ENCODE measurements at places on chromosomes 12 and 14.

DNA sequence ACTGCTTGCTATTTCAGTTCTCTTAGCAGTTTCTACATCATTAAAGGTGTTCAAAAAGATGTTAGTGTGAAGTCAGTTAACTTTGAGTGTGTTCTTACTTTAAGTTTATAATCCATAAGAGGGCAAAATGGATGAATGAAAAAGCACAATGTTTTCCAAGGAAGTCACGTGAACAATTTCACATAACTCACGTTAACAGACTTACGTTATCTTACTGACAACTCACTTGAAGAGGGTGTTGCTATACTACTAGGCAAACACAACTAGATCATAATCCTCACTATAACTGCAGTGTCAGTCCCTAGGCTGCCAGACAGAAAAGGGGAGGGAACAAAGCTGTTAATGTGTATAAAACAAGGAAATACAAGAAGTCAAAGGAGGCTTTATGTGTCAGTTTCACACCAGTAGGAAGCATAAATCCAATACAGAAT, 6.4 kb downstream of the SLC2A13 start:
- no peak for DNase-seq

GRCh38 chr12:7832059-7832696, 40.5 kb downstream of the SLC2A14 start:
- DNase-seq = no peak

- DNase-seq = no peak
These were observed 74.3 kb upstream of the CPM start for GRCh38 chr12:69007101-69007854.

GRCh38 chr14:95095996-95096395, 61.3 kb downstream of the DICER1 start:
- DNase-seq = no peak

DNA sequence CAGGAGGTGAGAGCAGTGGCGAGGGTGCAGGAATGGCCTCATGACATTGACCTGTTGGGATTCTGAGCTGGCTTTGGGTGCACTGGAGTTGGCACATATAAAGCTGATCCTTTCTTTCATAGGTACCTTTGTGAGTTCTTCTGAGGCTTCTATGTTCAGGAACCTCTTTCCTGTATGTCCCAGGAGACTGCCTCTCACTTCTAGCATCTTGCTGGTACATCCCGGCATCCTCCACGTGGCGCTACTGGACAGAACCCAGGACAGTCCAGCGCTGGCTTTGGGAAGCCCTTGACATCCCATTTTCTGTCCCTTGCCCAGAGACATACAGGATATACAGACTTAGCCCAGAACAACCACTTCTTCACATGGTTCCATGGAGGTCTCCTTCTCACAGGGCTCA, 44.4 kb upstream of the BATF start:
- DNase-seq = no peak

GRCh38 chr12:51821440-51822260, 26.9 kb downstream of the FIGNL2 start:
- DNase-seq = no peak

DNA sequence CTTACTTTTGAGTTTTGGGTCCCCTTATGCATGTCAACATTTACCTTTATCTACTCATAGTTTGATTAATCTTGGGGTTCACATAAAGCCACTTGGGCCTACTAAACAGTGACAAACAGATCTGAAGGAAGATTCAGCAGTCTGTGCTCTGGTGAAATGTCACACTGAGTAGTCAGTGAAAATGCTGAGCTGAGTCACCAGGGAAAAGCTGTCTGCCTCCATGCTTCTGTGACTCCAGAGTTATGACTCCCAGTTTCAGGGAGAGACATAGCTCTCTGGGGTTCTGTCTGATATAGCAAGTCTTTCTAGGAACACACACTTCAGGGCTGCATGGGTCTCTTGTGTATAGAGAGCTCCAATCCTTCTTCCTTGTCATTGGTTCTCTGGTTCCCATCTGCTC, 406.3 kb upstream of the FAR2 start:
- no peak for DNase-seq

DNA sequence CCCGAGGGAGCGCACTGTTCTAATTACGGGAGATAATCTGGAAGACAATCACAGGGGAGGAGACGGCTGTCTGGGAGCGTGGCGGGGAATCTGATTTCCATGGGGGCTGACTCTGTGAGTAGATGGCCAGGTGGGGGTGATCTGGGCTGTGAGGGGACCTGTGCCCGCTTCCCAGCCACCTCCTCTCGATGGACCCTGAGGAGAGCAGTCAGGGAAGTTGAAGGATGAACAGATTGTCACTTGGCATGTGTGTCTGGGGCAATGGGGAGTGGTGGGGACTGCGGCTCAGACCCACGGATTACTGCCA, 22.6 kb downstream of the GALNT9 start:
- DNase-seq = no peak

- no peak for DNase-seq
These were observed 71.5 kb upstream of the MDM1 start for GRCh38 chr12:68403711-68404110.

DNA sequence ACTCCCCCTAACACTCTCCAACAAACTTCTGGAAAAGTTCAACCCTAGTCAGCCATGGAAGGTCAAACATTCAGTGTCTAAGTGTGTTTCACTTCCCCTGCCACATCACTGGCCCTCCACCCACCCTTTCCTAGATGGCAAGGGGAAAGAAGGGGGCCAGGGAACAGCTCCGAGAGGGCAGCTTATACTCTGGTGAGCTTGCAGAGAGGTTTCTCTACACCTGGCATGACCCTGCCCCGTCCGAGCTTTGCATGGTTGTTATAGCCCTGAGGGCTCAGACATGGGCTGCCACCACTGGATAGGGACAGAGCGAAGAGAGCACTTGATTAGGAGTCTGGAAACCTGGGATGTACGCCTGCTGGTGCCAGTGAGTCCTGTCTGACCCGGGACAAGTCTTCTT, 4.0 kb downstream of the ACVRL1 start:
- DNase-seq = no peak

DNA sequence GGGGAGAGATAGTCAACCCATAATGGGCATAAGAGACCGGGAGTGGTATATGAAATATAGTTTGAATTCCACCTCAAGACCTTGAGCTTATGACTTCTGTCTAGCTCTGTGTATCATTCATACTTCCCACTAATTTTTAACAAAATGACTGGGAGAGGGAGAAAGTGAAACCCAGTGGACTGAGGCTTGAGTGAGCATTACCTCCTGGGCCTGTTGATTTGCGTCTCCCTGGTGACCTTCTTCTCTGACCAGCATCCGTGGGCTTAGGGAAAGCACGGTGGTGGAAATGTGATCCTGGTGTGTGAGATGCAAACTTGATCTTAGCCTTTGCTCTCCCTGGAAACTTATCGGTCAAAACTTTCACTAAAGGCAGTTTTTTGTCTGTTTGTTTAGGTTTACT, 207.9 kb upstream of the BCL2L14 start:
- DNase-seq = no peak

- no peak for DNase-seq
These were observed 65.9 kb downstream of the FOXN3 start for GRCh38 chr14:89351221-89351515.

DNA sequence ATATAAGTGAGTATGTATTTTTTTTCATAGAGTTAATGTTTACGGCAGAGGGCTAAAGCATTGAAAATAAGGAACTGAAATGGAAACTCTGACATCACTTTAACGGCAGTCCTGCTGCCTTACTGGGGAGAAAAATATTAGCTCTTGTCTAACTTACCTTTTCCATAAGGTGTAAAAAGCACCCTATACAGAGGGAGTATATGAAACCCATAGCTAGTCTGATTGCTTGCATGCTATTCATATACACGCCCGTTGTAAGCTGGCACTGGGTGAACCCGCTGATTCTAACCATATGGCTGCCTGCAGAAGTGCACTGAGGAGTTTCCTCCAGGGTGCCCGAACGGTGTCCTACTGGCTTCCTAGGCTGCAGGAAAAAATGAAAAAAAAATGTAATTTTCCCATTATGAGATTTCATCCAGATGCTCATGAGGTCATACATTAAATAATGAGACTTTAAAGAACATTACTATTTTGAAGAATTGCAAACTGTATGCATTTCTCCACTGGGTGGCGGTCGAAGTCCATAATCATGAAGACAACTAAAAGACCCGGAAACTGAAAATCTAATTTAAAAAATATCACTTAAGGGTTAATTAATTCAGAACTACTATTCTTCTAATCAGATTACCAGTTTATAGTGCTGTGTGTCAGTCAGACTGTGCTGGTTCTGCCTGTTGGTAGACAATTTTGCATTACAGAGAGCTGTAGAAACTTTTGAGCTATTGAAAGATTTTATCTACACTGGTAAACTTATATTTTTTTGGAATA, 144.7 kb downstream of the ALX1 start:
- DNase-seq = no peak

GRCh38 chr12:68291396-68292036, 38.1 kb upstream of the IL22 start:
- no peak for DNase-seq

- DNase-seq = no peak
These were observed 24.8 kb upstream of the INF2 start for GRCh38 chr14:104664588-104664987.

- DNase-seq = no peak
These were observed 30.6 kb upstream of the KICS2 start for GRCh38 chr12:64252681-64253080.

DNA sequence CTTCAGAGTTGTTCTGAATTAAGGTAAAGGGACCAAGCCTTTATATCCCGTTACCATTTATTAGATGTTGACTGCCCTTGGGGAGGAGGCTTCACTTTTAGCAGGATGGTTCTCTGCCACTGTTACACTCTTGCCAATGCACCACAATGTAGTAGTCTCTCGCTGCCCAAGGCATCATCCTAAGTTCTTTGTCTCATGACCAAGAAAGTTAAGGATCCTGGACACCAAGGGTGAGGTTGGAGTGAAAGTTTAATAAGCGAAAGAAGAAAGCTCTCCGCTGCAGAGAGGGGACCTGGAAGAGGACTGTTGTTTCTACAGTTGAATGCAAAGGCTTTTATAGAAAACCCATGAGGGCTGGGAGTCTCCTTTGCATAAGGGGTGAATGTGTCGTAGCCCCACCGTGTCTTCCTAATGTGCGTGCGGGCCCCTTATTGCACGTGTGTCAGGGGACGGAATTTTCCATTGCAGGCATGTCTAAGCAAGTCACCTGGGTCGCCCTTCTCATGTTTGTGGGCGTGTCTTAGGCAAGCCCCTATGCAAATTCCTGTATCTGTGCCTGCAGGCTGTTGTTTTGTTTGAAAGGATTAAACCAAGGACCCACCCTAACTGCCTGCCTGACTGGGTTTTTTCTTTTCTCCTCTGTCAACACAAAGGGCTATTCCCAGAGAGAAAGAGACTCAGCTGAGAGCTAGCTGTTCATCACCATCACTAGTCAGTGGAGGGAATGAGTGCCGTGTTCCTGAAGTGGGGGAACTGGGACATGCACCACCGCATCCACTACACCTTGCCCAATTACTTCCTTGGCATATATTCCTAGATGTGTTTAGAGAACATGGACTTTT, 17.6 kb upstream of the RNASE1 start:
- DNase-seq = no peak

GRCh38 chr14:88952901-88953300, 128.4 kb downstream of the TTC8 start:
- DNase-seq = no peak

GRCh38 chr12:128861226-128862016, 8.1 kb downstream of the GLT1D1 start:
- DNase-seq = no peak

GRCh38 chr14:77120771-77121743, 20.5 kb downstream of the ZDHHC22 start:
- DNase-seq = peak; percentile 67

DNA sequence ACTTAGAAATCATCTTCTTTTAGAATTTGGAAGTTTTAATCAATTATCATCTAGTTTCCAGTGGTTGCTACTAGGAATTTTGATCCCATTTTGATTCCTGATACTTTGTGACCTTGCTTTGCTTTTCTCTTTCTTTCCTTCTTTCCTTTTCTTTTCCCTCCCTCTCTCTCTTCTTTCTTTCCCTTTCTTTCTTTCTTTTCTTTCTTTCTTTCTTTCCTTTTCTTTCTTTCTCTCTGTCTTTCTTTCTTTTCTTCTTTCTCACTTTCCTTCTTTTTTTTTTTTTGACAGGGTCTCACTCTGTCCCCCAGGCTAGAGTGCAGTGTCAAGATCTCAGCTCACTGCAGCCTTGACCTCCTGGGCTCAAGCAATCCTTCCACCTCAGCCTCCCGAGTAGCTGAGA, 81.5 kb upstream of the OSBPL8 start:
- DNase-seq = no peak

DNA sequence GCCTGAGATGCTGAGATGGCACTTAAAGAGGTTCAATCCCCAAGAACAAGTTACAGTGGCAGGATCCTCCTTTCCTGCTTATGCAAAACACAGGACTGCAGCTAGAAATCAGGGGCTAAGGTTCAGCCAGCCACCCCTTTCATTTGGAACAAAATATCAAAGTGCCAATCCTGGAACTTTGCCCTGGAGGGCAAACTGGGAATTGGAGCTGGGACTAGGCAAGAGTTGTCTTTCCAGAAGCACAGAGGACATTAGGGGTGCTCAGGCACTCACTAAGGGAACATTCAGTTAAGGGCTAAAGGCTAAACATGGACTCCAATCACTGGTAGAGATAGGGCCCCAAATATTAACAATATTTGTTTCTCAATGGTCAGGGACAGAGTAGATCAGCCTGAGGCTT, 237.2 kb downstream of the EMP1 start:
- no peak for DNase-seq

- DNase-seq = no peak
These were observed 7.8 kb downstream of the ARHGEF25 start for GRCh38 chr12:57618966-57619433.

GRCh38 chr14:23360496-23360895, 4.5 kb downstream of the EFS start:
- DNase-seq = no peak

DNA sequence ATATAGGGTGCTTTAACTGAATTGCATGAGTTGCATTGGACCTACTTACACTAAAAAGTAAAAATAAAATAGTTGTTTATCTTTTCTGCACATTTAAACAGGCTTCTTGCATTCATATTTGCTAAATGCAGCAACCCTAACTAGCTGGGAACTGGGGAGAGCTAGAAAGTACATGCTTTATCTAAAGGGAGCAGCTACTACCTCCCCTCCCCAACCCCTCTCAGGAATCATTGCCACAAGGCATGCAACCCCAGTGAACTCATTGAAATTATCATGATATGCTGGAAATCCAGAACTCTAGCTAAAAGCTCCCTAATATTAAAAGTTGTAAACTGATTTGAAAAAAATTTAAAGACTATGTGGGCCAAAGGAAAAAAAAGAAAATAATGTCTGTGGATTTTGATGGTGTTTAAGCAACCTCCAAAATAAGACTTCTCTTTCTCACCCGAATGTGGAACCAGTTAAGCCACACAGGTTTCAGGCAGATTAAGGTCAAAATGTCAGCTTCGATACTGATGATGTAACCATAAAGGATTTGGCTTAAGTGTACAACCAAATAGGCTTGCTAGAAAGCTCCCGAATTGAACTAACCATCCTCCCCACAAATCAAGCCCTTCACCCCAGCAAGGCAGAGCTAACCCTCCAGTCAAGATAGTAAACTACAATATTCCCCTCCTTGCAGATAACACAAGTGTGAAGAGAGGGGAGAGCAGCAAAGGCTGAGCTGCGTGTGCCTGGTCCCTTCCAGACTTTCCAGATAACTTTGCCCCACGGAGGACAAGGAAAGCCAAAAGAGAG, 13.8 kb upstream of the POC1B start:
- no peak for DNase-seq
